Heart left ventricle (tissue), 16 donors: ENCODE measurements at places on chromosomes 5 and 9.

- DNase-seq, result no peak
Observed at GRCh38 chr5:98454407-98454806, 319.1 kb upstream of the RGMB start.

DNA sequence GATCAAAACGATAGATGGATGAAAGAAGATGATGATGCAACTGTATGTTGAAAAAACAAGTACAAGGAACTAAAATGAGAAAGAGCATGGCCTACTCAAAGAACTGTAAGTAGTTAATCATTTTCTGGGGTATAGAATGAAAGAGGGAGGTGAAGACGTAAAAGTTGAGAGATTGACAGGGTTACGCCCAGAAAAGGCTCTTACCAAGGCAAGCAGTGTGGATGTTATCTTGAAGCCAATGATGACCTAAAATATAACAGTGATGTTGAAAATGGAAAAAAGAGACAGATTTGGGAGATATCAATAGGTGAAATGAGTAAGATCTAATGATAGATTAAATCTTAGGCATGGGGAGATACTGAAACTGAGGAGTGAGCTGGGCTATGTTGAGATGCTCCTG lies 80.4 kb upstream of the GNAQ start:
- no peak for DNase-seq

GRCh38 chr5:98904780-98905179 lies 24.0 kb downstream of the CHD1 start:
- DNase-seq, result no peak

DNA sequence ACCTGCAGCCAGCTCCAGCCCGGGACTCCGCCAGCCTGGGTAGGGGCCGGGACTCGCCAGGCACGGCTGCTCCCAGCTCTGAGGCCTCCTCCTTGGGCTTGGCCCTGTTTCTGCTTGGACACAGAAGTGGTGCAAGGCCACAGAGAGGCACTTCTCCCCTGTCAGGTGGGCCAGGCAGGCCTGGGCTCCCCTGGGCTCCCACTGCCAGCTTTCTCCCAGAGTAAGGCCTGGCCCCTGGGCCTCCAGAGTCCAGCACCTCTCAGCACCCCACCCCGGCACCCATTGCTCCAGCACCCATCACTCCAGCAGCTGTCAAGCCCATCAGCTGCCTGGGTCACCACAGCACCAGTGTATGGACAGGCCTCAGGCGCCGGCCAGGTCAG lies 71.1 kb upstream of the LRRTM2 start:
- no peak for DNase-seq

GRCh38 chr5:139745800-139746690 lies 49.6 kb upstream of the PSD2 start:
- DNase-seq, result peak; percentile 72

DNA sequence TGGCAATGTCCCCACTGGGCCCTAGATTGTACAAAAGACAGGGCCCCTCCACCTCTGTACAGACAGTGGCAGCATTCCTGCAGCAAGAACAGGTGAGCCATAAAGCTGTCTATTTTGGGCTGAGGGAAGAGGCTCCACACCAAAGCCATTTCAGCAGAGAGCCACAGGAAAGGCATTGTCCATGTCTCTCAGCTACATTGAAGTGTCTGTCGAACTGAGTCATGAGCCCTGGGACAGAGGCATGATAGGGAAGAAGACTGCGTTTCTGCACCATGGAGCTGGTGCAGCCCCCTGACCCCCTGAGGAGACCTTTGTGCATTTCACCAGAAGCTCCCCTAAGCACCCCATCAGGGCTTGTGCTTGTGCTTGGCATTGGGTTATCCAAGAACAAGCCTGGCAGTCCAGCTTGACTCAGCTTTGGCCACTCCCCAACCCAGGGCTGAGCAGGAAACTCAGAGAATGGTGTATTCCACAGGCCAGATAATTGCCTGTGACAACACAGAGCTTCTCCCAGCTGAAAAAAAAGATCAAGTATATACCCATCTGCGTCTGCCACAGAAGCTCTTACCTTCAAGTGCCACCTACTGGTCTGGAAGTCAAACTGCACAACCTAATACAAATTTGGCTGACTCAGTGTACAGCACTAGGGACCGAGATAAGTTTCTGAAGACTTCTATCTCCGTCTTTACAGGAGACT lies 5.9 kb upstream of the FRMD3 start:
- DNase-seq, result peak; percentile 35

- DNase-seq, result no peak
Observed at GRCh38 chr9:109990541-109990940, 210.5 kb downstream of the PALM2AKAP2 start.

DNA sequence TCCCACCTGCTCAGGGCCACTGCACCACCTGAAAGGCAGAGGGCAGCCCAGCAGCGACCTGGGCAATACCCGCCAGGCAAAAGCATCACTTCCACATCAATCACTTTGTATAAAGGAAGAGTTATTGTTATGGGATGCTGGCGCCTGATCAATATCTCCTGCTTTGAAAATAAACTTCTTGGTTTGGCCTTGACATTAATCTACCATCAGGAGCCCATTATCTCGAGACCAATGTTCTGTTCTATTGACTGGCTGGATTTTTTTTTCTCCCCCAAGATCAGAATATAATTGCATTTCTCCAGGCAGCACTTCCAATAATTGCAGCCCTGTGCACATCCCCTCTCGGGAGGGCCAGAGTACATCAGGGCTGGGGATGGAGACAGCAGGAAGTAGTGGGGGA lies 44.4 kb upstream of the SAP30L start:
- DNase-seq, result no peak

- no peak for DNase-seq
Observed at GRCh38 chr9:22159586-22159985, 150.5 kb upstream of the CDKN2B start.

DNA sequence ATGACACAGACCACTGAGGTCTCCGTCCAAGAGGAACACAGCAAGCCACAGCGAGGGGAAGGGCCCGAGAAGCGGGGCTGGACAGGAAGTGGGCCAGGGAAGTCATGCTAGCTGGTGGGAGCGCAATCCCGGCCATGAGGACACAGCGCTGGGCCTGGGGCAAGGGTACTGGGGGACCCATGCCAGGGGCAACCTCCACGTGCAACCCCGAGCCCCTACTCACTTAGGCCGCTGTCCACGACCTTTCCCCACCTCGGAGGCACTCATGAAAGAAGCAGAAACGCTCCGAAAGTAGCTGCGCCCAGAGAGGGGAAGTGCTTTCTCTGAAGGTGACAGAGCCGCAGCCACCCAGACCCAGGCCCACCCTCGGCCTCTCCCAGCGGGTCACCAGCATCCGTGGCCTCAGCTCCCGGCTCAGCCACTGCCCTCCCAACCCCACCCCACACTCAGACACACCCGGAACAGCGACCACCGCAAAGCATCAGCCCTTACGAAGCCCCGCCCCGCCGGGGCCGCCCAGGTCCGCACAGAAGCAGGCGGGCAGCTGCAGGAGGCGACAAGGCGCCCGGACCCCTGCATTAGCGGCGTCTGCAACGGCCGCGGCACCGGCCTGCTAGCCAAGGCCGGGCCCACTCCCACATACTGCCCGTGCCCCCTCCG lies 782 bp downstream of the BICD2 start:
- peak; percentile 42 for DNase-seq

DNA sequence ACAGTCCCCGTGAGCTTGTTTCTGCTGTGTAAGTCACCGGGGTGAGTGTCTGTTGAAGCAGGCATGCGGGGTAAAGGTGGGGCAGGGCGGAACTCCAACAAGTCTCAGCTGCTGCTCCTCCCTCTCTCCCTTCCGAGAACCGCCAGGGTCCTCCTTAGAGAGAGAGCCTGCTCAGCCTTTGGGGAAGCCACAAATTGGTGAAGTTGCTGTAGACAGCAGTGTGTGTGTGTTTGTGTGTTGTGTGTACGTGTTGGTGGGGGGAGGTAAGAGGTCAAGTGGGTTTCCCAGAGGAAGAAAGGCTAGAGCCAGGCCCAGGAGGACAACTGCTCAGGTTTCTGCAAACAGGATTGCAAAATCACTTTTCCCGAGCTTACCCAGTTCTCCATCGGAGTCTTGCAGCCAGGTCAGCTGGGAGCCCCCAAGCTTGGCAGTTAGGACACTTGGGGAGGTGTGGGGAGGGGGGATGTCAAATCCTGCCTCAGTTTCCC lies 38.9 kb upstream of the DAB2IP start:
- DNase-seq, result no peak

DNA sequence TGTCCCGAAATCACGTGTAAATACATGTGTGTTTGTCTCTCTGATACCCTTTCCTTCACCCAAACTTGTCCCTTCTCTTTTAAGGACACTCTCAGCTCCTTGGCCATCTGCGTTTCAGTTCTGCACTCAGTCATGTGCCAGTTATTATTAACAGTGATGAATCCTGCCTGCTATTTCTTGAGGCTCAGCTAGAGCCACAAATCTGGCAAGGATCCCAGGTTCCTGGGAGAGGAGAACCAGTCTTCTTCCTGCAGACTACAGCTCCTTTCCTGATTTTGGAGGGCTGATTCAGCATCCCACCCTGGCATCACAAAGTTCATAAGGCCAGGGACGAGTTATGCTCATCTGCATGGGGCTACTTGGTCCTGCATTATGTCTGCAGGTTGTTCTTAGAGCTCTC lies 5.6 kb downstream of the MAMDC2 start:
- peak; percentile 82 for DNase-seq

DNA sequence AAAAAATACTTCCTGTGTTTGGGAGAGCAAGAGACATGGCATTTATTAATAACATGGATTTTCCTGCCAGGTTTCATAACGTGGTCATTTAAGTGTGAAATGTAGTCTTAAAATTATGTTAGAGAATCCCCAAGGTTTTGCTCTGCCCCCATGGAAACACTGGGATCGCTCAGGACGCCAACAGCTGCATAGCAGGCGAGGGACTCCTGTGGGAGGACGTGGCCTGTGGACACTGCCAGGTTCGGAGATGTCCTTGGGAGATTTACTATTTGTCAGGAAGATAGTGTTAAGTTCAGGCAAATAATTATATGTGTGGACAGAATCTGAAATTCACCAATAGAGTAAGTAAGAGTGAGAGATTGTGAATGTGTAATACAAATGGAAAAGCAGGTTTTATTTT lies 977 bp downstream of the BTNL9 start:
- DNase-seq, result no peak

DNA sequence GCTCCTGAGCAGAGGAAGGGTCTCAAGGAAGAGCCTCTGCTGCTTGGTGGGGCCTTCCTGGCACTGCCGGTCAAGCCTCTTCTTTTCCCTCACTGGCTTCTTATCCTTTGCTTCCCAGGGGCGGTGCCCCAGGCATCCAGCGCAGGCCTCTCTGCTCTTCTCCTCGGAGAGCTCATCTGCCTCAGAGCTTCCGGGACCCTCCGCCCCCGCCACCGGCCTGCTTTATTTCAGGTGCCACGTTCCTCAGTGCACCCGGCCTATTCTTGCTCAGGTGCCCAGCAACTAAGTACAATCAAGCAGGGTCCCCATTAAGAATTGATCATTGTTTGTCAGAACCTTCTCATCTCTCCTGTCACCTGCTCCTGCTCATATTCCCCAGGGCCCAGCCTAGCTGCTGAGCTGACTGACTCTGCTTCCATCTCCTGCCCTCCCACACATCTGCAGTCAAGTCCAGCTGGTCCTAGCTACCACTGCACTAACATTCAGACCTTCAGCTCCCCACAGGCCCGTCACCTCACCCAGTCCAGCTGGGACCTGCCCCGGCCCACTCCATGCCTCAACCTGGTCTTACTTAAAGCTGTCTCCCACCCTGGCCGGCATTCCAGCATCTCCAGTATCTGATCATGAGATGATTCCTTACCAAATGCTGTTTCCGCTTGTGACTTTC lies 114.3 kb upstream of the BOD1 start:
- DNase-seq, result no peak
